ENCODE measurements at places on chromosomes 1 and 21.

DNA sequence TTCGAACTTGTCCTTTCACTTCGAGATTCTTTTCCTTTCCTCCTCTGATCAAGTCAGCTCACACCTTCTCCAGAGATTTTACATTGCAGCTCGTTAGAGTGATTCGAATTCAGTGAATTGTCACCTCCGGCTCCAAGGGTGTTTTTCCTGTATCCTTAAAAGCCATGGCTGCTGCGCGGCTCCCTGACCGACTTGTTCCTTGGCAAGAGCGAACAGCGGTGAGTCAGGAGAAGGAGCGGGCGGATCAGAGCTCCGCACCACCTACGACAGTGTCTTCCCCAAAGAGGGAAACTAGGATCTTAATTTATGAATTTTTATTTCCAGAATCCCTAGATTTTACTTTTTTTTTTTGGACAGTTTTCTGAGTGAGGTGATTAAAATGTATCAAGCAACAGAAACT lies 204.4 kb upstream of the ADGRL2 start:
- no peak for DNase-seq

DNA sequence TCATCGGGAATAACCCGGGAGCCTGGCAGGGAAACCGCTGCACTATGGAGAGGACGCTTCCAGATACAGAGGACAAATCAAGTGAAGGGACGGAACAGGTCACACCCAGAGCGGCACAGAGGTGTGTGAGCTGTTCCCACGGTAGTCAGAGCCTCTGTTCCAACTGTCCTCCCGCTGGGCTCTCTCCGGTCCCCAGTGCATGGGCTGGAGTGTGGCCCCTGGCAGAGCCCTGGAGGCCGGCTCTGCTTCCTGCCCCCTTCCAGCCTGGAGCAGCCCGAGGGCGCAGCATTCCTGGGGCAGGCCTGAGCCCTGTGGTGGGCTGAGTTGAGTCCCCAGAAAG lies 11.9 kb upstream of the ZBTB21 start:
- DNase-seq: no peak

- peak; percentile 57 for DNase-seq
Observed at GRCh38 chr1:65343286-65343685, 33.9 kb downstream of the DNAJC6 start.

DNA sequence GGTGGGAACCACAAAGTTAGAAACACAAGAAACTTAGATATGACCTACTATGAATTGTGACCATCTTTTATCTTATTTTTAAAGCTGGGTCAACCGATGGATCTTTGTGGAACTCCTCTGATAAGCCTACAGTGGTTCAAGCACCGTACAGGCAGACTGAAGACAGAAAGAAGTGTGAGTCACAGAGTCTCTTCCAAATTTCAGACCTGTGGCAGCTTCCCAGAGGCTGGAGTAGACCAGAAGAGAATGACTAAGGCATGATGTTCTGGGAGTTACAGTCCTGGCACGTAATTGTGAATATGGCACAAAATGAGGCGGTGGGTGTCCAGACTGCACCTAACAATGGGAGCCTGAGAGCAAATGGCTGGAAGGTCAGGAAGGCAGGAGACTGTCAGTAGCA lies 70.0 kb downstream of the LMO4 start:
- DNase-seq: peak; percentile 45

DNA sequence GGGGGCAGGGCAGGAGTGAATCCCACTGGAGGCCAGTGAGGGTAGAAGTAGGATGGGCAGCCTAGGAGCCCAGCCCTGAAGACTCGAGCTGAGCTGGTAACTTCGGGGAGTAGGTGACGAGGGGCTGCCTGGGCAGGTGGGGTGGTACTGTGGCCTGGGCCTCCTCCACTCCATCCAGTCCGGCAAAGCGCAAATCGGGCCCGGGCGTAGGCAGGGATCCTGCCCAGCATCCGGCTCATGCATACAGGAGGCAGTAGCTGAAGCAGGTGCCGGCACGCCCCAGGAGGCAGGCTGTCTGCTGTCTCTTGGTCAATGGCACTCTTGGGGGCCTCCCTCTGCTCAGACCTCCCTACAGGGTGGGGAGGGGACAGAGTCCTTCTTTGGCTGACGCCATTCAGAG lies 1.3 kb upstream of the TNFRSF25 start:
- no peak for DNase-seq

GRCh38 chr1:193293726-193294125 lies 107.3 kb upstream of the B3GALT2 start:
- no peak for DNase-seq

GRCh38 chr1:1628754-1629429 lies 3.1 kb upstream of the MMP23B start:
- no peak for DNase-seq

- DNase-seq: no peak
Observed at GRCh38 chr1:44696789-44697345, 22.4 kb downstream of the ARMH1 start.

- no peak for DNase-seq
Observed at GRCh38 chr1:62954758-62955157, 170.8 kb downstream of the ATG4C start.

DNA sequence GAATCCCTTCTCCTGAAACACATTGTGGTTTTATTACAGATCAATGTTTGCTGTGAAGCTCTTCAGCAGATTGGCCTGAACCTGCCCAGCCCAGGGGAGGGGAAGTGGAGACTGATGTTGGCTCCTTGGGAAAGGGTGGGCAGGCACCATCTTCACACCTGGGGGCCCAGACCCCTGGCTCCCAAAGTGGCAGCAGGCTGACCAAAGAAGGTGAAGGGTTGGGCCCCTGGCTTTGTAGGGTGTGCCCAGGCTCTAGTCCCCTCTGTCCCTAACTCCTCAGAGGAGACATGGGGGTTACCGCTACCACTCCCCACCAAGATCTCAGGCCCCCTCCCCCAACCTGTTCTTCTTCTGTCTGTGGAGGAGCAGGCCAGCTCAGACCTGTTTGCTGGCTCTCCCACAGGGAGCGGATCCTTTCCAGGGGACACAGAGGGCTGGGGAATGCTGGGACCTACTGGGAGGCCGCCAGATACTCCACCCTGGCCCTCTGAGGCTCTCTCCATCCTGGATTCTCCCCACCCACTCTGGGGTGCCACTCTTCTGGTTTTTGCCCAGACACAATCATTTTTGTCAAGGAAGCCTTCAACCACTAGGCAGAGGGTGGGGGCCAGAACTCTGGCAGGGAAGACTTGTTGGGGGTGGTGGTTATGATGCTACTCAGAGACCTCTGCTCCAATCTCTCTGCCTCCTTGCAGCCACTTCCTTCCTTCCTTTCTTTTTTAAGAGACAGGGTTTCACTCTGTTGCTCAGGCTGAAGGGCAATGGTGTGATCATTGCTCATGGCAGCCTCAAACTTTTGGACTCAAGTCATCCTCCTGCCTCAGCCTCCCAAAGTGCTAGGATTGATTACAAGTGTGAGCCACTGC lies 5.0 kb upstream of the EFNA3 start:
- no peak for DNase-seq

GRCh38 chr1:85569122-85569521 lies 11.4 kb upstream of the CCN1 start:
- peak; percentile 73 for DNase-seq

GRCh38 chr21:45282283-45283034 lies 5.2 kb downstream of the POFUT2 start:
- no peak for DNase-seq

DNA sequence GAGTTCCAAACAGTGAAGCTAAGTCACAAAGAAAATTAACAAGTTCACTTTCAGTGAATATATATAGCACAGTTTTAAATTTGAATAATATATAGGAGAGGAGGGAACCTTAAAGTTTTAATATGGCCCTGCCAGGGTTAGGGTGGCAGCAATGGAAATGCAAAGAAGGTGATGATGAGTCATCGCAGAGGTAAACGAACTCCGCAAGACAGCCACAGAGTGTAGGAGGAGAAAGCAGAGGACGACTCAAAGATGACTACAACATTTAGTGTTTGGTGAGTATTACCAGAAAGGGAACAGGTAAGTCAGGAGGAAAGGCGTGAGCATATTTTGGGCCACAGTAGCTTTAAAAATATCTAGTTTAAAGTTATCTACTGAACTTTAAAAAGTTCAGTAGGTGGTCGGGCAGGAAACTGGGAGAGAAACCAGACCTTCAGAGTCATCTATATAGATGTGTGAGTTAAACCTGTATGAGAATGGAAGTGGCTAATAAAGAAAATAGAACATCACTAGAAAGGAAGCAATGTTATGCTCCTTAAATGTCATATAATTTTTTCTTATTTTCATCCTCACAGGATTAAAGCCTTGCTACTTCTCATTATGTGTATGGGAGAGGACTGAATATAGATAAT lies 75.7 kb downstream of the UCHL5 start:
- DNase-seq: no peak

GRCh38 chr1:240803151-240803550 lies 191.2 kb upstream of the GREM2 start:
- DNase-seq: peak; percentile 63

GRCh38 chr1:119896303-119896702 lies at the start of gene ADAM30:
Gene ADAM30 (minus strand): TSS chr1:119896515. CDS start chr1:119896336, 179 bp downstream.
- no peak for DNase-seq

DNA sequence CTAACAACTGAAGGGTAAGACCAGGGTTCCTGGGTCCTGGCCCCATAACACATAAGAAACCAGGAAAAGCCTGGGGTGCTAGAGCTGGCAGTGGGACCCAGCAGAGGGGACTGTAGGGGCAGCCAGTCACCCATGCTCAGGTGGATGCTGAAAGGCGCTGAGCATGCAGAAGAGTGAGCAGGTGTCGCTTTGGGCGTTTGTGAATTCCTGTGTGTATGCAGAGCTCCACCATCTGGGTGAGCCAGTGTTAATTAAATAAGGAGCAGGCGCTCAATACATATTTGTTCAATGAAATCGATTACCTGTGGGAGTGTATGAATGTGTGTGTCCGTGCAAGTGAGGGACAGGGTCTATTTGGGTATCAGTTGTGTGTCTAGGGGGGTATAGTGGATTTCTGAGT lies 499 bp downstream of the C1QA start:
- DNase-seq: no peak

- no peak for DNase-seq
Observed at GRCh38 chr1:65372557-65372956, 47.9 kb upstream of the LEPR start.

DNA sequence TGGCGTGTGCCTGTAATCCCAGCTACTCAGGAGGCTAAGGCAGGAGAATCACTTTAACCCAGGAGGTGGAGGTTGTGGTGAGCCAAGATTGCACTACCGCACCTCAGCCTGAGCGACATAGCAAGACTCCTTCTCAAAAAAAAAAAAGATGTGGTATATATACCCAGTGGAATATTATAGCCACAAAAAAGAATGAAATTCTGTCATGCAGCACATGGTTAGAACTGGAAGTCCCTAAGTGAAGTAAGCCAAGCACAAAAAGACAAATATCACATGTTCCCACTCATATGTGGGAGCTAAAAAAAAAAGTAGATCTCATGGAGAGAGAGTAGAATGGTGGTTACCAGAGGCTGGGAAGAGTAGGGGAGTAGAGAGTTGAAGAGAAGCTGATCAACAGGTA lies 18.7 kb downstream of the PSMB4 start:
- DNase-seq: no peak

DNA sequence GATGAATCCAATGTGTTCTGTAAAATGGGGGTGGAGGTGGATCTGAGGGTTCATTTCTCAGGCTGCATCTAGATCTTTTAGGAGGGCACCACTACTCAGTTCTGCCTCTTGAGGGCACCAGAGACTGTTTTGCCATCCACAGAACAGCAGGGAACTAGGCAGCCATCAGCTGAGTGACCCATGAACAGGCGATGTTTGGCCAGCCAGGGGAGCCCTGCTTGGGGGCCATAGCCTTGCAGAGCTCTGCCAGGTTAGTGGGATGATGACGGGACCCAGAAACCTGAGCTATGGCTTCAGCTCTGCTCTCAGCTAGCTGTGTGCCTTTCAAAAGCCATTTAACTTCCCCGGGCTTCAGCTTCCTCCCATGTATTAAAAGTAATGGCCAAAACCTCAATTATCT lies 13.4 kb upstream of the NOS1AP start:
- peak; percentile 67 for DNase-seq

DNA sequence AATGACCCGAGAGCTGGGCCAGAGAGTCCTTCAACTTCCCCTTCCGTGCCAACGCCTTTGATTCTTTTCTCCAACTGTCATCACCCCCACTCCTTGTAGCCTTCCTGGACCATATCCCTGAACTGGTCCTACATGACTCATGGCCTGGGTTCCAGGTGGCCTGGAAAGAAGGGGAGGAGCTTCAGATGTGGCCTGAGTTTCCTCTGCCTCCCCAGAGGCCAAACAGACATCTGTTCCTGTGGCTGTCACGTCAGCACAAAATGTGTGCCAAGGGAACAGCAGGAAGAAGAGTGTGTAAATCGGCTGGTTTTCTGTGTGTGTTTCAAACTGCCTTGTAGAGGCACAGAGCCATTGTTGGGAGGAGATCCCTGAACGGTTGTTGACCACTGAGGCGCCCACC lies 24.9 kb upstream of the KIRREL1 start:
- peak; percentile 50 for DNase-seq

GRCh38 chr1:246034630-246035029 lies 472.4 kb downstream of the SMYD3 start:
- no peak for DNase-seq

GRCh38 chr1:12340544-12340930 lies 110.7 kb downstream of the VPS13D start:
- DNase-seq: no peak

DNA sequence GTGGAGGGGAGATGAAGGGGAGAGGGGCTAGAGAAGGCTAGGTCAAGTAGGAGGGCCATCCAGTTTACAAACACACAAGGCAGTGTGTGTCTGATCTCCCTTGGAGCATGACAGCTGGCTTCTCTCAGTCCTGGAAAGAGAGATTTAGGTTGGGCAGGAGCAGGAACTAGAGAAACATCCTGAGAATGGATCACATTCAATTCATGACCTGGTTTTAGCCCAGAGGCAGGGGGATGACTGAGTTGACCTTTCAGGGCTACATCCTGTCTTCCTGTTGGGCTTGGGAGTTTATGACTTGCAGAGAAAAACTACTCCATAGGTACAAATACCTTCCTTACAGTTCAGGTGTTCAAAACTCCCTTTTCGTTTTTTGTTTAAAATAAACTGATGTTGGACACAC lies 97.0 kb downstream of the IGSF21 start:
- DNase-seq: no peak

DNA sequence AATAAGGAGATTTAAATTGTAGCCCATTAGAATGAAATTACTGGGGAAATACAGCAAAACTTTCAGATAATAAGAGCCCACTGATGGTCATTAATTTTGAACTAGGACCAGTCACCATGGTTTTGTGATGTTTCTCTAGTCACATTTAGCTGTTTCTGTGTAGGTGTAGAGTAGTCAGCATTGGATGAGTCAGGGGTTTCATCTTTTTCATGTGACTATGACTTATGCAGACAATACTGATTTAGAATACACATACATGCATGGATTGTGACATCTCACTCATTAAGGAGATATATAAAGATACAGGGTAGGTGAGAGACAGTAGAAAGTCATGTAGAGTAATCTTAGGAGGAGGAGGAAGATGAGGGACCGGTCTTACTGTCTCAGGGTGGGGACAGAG lies 1192.7 kb downstream of the KCNT2 start:
- no peak for DNase-seq

GRCh38 chr1:15501208-15502032 lies 22.6 kb downstream of the CASP9 start:
- peak; percentile 20 for DNase-seq

GRCh38 chr21:46441331-46441730 lies 17.4 kb upstream of the DIP2A start:
- DNase-seq: no peak

- DNase-seq: peak; percentile 98
Observed at GRCh38 chr1:26864610-26865480, 1.9 kb downstream of the SFN start.

Data from NCI-H226 (cell line).